Heart right ventricle (tissue), 16 donors: ENCODE measurements at places on chromosomes 2 and 18. TPM values are rescaled to one million over a fixed set of nuclear protein-coding genes. Genes with fewer than 3 reads are reported as not detected.

The ANO7 gene
- total RNA-seq = 2.6 TPM

DNA sequence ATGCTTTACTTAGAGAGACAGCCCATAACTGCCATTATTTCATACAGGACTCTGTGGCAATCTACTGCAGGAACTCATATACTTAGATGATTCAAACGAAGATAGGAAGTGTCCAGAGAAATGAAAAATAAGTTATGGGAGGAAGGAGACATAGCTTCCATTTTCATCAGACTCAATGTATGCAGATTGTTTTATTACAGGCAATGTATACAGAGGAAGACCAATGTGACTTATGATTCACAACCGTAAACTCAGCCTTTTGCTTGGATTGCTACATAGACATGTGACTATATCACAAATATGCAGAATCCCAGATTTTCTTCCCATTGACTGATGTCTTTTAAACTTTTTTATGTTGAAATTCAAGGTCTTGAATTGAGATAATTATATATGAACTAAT lies 793.4 kb downstream of the SATB2 start:
- no peak for DNase-seq

DNA sequence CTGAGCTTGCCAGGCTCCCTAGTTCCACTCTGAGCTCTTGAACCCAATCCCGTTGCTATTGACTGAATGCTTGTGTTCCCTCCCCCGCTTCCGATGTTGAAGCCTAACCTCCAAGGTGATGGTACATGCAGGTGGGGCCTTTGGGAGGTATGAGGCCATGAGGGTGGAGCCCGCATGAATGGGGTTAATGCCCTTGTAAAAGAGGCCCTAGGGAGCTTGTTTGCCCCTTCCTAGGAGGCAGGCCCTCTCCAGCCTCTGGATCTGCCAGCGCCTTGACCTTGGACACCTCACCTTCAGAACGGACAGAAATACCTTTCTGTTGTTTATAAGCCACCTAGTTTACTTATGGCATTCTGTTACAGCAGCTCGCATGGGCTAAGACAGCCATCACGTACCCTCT lies 71.6 kb downstream of the TFCP2L1 start:
- DNase-seq = no peak

GRCh38 chr2:188410504-188411235 lies 119.0 kb downstream of the GULP1 start:
- DNase-seq = no peak

DNA sequence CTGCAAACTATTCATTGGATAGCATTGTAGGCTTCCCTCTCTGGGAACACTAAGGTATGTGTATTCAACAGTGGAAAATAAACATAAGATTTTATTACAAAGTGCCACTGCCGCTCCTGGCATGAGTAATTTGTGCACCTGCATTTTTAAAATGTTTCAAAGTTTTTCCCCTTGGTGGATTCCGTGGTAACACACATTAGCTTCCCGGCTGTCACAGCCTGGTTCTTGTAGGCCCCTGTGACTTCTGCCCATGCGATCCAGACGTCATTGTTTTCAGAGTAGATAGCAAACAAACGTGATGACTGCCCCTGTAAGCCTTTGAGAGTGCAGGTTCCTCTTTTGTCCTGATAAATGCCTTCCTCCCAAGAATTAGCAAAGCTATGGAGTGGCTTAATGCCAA lies 421.0 kb downstream of the ZNF521 start:
- no peak for DNase-seq

The FOXD4L1 gene
- total RNA-seq = 0.09 TPM

DNA sequence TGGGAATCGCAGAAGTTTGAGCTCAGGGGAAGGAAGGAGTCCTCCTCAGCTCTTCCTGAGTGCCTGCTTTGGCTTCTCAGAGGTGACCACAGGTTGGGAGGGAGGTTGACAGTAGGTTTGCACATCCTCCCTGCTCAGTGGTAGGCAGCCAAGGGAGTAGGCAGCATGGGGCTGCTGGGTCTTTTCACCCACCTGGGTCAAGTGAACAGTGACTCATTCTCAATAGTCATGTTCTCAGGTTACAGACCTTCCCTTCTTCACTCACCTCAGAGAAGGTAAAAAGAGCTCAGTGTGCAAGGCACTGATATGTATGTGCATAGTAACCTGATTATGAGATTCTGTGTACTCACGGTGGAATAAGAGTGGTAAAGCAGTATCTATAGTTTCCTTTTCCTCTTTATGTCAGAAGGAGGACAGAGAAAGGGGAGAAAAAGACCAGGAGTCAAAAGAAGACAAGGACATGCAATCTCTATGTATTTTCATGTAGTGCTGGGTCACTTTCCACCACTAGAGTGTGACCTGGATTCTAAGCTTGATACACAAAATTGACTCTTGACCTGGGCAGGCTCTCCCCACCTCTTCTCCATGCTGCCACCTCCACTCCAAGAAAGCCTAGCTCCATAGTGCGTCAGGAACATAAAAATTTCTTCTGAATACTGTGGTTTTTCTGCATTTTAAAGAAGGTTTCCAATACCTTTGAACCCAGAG lies 36.5 kb upstream of the ASNSD1 start:
- DNase-seq = no peak

The COL4A4 gene
- total RNA-seq = 7.4 TPM

The C2orf72 gene
- not detected for total RNA-seq
